ENCODE measurements at places on chromosomes 5 and 9. TPM values are rescaled to one million over a fixed set of nuclear protein-coding genes. Genes with fewer than 3 reads are reported as not detected.

GRCh38 chr9:7045361-7045760, 287.6 kb downstream of the KDM4C start:
- no peak for DNase-seq
- H3K4me1 ChIP-seq, result no peaks in the 10 kb centered on the region
- H3K27me3 ChIP-seq, result no peaks in the 10 kb centered on the region
- no peak overlapping the region for H3K27ac ChIP-seq
- H3K36me3 ChIP-seq, result no peaks in the 10 kb centered on the region

GRCh38 chr5:25412116-25412661, 767.4 kb upstream of the CDH10 start:
- no peak overlapping the region for H3K27ac ChIP-seq
- no peaks in the 10 kb centered on the region for H3K27me3 ChIP-seq
- DNase-seq, result no peak
- H3K4me3 ChIP-seq, result no peak overlapping the region
- H3K4me1 ChIP-seq, result no peaks in the 10 kb centered on the region
- H3K36me3 ChIP-seq, result no peaks in the 10 kb centered on the region

- peaks cover 33% of the 10 kb centered on the region for H3K36me3 ChIP-seq
- H3K4me1 ChIP-seq, result peaks cover 9% of the 10 kb centered on the region
- peak; percentile 27 for DNase-seq
- no peak overlapping the region for H3K27ac ChIP-seq
Measured at GRCh38 chr5:1315709-1316587, 21.1 kb upstream of the TERT start.

GFI1B gene
- 0.13 TPM for total RNA-seq

DNA sequence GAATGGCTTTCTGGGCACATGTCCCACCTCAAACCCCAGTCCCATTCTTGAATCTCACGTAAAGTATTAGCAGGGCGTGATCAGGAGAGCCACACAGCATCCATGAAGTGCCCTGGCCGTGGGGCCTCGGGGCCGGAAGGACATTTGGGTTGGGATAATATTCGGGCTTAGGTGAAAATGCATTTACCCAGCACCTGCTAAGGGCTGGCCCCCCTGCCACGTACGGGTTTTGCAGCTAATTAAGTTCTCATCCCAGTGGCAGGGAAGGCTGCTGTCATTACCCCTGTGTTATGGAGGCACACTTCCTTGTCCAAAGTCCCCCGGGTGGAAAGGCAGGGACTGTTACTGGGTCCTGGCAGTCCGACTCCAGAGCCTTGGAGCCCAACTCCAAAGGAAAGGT, 29.0 kb downstream of the ROPN1L start:
- H3K4me3 ChIP-seq, result no peak overlapping the region
- DNase-seq, result no peak
- H3K4me1 ChIP-seq, result peaks cover 10% of the 10 kb centered on the region
- no peaks in the 10 kb centered on the region for H3K36me3 ChIP-seq
- no peak overlapping the region for H3K27ac ChIP-seq

GRCh38 chr5:19988457-19988856, 457 bp upstream of the CDH18 start:
- no peak for DNase-seq
- H3K27ac ChIP-seq, result no peak overlapping the region
- peak overlapping the region; percentile 49 for H3K4me3 ChIP-seq
- peaks cover 6% of the 10 kb centered on the region for H3K27me3 ChIP-seq
- no peaks in the 10 kb centered on the region for H3K36me3 ChIP-seq

ADGRV1 gene
- 0.80 TPM for total RNA-seq

DNA sequence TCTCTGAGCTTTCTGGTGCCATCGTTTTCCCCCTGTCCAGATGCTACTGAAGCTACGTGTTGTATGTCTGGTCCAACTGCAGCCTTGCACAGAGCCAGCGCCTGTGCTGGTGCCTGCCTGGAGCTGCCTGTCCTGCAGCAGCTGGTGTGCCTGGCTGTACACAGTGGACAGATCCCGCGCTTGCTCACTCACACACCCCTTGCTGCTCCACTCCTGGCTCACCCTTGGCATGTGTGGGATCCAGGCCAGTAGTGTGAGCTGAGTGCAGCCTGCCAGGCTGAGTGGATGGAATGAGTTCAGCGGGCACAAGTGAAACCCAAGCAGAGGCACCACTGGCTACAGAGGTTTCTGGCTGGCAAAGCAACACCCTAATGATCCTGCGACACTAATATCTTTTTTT, 40.4 kb downstream of the FER start:
- no peak overlapping the region for H3K4me3 ChIP-seq
- DNase-seq, result peak; percentile 85
- H3K36me3 ChIP-seq, result peaks cover 13% of the 10 kb centered on the region
- peak overlapping the region; percentile 62 for H3K27ac ChIP-seq

GRCh38 chr9:92270511-92270910, 23.0 kb downstream of the IARS1 start:
- H3K4me3 ChIP-seq, result no peak overlapping the region
- no peaks in the 10 kb centered on the region for H3K4me1 ChIP-seq
- H3K27ac ChIP-seq, result no peak overlapping the region
- peaks cover 71% of the 10 kb centered on the region for H3K36me3 ChIP-seq
- H3K27me3 ChIP-seq, result no peaks in the 10 kb centered on the region

PHF24 gene
- 0.09 TPM for total RNA-seq

DNA sequence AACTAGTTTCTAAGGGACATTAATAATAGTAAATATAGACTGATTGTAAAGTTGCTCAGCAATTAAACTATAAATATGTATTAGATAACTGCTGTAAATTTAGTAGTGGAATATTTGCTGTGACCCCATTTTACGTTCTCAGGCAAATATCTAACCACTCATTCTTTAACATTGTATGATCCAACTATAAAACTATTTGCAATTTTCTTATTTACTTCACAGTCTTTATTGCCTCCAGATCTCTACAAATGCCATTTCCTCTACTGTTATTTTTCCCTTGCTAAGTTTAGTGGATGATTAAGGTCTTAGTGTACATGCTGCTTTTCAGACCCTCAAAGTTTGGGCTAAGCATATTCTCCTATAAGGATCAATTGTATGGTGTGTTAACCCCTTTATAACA, 526.2 kb upstream of the ST8SIA4 start:
- no peak overlapping the region for H3K27ac ChIP-seq
- H3K36me3 ChIP-seq, result no peaks in the 10 kb centered on the region
- no peak overlapping the region for H3K4me3 ChIP-seq
- H3K4me1 ChIP-seq, result no peaks in the 10 kb centered on the region
- DNase-seq, result peak; percentile 28

GRCh38 chr5:1934801-1935429, 52.2 kb upstream of the IRX4 start:
- H3K36me3 ChIP-seq, result no peaks in the 10 kb centered on the region
- no peak for DNase-seq
- H3K27me3 ChIP-seq, result peaks cover 6% of the 10 kb centered on the region
- H3K4me3 ChIP-seq, result no peak overlapping the region
- H3K4me1 ChIP-seq, result peaks cover 14% of the 10 kb centered on the region

DNA sequence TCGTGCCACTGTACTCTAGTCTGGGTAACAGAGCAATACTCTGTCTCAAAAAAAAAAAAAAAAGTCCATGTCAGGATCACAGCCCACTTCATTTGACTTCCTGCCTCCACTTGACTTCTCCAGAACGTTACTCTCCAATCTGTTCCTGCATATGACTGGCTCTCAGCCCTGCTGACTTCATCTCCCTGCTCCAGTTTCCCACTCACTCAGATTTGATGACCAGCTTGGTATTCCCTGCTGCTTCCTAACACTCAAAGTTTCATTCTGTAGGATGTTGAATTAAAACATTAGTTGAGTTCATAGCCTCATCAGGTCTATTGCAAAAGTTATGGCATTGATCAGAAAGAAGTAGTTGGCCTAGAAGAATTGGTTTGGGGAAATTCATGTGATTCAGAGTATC, 52.3 kb downstream of the UGCG start:
- DNase-seq, result peak; percentile 36
- no peaks in the 10 kb centered on the region for H3K36me3 ChIP-seq
- no peak overlapping the region for H3K4me3 ChIP-seq
- peaks cover 6% of the 10 kb centered on the region for H3K4me1 ChIP-seq
- H3K27me3 ChIP-seq, result no peaks in the 10 kb centered on the region

DNA sequence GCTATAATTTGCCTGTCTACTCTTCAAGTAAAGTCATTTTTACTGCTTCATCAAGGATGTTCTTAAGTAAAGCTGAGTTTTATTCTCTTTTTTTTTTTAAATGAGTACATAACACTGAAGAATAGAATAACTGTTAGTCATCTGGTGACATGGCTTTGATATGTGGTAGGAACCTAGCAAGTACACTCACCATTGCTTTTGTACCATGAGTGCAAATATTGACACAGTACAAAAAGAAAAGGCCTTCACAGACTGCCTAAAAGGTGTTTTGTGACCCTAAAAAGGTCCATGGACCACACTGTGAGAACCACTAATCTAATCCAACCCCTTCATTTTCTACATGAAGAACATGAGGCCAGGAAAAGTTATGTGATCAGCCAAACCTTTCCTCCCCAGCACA, 55.0 kb downstream of the ECPAS start:
- no peak for DNase-seq
- peaks cover 37% of the 10 kb centered on the region for H3K36me3 ChIP-seq
- no peak overlapping the region for H3K4me3 ChIP-seq
- no peaks in the 10 kb centered on the region for H3K27me3 ChIP-seq

DNA sequence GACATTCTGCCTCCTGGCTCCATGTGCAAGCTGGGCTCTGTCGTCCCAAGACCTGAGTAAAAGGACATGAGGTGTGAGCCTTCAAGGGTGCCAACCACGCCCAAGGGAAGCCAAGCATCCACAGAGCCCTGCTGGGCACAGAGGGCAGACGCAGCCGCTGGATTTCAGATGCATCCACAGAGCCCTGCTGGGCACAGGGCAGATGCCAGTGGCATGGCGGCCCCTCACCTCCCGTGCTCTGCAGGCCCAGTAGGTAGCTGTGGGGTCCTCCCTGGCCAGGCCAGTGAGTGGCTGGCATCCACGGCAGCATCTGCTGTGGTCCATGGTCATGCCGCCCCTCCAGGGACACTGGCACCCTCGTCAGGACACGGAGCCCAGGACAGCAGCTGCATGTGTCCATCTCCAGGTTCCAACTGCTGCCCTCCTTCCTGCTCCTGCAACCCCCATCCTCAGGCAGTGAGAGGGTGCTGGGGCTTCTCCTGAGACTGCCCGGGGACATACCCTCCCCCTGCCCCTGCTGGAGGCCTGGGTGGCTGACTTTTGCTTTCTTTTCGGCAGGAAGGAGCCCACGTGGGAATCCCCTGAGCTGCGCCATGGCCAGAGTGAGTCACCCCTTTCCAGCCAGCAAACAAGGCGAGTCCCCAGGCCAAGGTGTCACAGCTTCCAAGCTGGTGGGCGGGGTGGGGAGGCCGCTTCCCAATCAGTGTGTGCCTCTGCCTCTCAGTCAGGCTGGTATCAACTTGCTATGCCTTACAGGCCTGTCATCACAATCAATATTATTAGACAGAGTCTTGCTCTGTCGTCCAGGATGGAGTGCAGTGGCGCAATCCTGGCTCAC, 4.0 kb upstream of the TRAF2 start:
- H3K4me3 ChIP-seq, result no peak overlapping the region
- peaks cover 5% of the 10 kb centered on the region for H3K4me1 ChIP-seq
- H3K36me3 ChIP-seq, result no peaks in the 10 kb centered on the region
- DNase-seq, result no peak
- H3K27me3 ChIP-seq, result no peaks in the 10 kb centered on the region

TEX48 gene
- not detected for total RNA-seq

GRCh38 chr5:143619040-143619439, 192.9 kb upstream of the HMHB1 start:
- H3K36me3 ChIP-seq, result no peaks in the 10 kb centered on the region
- no peak overlapping the region for H3K27ac ChIP-seq
- no peak overlapping the region for H3K4me3 ChIP-seq
- no peaks in the 10 kb centered on the region for H3K27me3 ChIP-seq
- DNase-seq, result peak; percentile 68
- H3K4me1 ChIP-seq, result peaks cover 3% of the 10 kb centered on the region

SLC6A3 gene
- not detected for total RNA-seq

ZDHHC21 gene
- total RNA-seq, result 11.1 TPM

DNA sequence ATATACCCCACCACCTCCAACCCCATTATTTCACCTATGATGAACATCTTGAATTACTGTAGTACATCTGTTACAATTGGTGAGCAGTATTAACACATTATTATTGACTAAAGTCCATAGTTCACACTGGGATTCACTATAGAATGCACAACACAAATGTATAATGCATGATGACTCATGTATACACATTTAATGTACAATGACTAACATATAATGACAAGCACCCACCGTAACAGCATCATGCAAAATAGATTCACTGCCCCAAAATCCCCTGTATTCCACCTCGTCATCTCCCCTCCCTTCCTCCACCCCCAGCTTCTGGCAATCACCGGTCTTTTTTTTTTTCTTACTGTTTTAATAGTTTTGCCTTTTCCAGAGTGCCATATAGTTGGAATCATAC, 47.1 kb upstream of the NEK6 start:
- H3K27me3 ChIP-seq, result no peaks in the 10 kb centered on the region
- H3K4me3 ChIP-seq, result no peak overlapping the region
- H3K27ac ChIP-seq, result no peak overlapping the region
- H3K36me3 ChIP-seq, result no peaks in the 10 kb centered on the region
- no peak for DNase-seq
- peaks cover 8% of the 10 kb centered on the region for H3K4me1 ChIP-seq

GRCh38 chr5:98656125-98656795, 117.2 kb upstream of the RGMB start:
- no peaks in the 10 kb centered on the region for H3K4me1 ChIP-seq
- H3K4me3 ChIP-seq, result no peak overlapping the region
- H3K27ac ChIP-seq, result no peak overlapping the region
- no peaks in the 10 kb centered on the region for H3K27me3 ChIP-seq
- H3K36me3 ChIP-seq, result no peaks in the 10 kb centered on the region

GRCh38 chr5:8349855-8350254, 480.9 kb downstream of the MTRR start:
- no peak overlapping the region for H3K27ac ChIP-seq
- no peak for DNase-seq
- H3K27me3 ChIP-seq, result no peaks in the 10 kb centered on the region
- no peaks in the 10 kb centered on the region for H3K36me3 ChIP-seq
- H3K4me1 ChIP-seq, result no peaks in the 10 kb centered on the region

SPAG8 gene
- total RNA-seq, result 1.5 TPM

DNA sequence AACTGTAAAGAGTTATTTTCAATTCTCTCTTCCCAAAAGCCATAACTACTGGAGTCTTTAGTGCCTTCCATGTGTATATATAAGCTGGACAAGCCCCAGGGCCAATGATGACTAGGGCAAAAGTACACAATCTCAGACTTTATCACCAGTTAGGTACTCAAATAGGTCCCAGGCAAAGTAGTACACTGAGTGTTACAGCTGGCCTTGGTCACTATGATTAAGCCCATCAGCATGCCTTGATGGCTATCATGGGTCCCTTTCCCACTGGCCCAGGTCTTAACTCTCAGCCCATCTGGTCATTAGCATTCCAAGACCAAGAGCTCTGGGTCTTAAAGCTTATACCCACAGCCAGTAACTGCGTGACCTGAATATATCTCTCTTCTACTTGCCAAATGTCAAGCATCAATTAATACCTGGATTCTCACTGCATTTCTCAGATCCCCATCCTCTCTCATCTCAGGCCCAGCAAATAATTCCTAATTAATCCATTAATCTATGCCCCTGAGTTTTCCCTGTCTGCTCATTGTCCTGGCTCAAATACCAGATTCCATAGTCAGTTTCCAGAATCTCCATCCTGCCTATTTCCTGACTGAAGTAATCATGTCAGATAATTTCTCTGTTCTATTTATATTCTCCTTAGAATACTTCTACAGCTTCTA, 62.3 kb downstream of the NR6A1 start:
- no peak for DNase-seq
- H3K36me3 ChIP-seq, result peaks cover 3% of the 10 kb centered on the region
- H3K4me3 ChIP-seq, result no peak overlapping the region
- H3K27me3 ChIP-seq, result no peaks in the 10 kb centered on the region
- no peak overlapping the region for H3K27ac ChIP-seq

- H3K36me3 ChIP-seq, result no peaks in the 10 kb centered on the region
- no peak overlapping the region for H3K4me3 ChIP-seq
- no peaks in the 10 kb centered on the region for H3K27me3 ChIP-seq
- no peak for DNase-seq
- no peaks in the 10 kb centered on the region for H3K4me1 ChIP-seq
- H3K27ac ChIP-seq, result no peak overlapping the region
Measured at GRCh38 chr9:130368631-130369103, 76.1 kb upstream of the ASS1 start.

Measured in muscle of leg (tissue), 16 donors.